GM06990 (cell line): ENCODE measurements at places on chromosomes 11 and 22.

DNA sequence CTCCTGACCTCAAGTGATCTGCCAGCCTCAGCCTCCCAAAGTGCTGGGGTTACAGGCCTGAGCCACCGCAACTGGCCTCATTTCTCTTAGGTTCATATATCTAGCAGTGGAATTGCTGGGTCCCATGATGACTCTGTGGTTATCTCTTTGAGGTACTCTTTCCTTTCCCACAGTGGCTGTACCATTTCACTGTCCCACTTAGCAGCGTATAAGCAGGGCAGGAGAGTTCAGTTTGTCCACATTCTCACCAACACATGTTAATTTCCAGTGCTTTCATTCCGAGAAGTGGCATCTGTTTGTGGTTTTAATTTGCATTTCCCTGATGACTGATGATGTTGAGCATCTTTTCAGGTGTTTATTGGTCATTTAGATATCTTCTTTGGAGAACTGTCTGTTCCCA lies 16.4 kb downstream of the PRR5 start:
- DNase-seq, result no peak

GRCh38 chr11:16776711-16777612 lies 38.5 kb downstream of the C11orf58 start:
- no peak for DNase-seq

DNA sequence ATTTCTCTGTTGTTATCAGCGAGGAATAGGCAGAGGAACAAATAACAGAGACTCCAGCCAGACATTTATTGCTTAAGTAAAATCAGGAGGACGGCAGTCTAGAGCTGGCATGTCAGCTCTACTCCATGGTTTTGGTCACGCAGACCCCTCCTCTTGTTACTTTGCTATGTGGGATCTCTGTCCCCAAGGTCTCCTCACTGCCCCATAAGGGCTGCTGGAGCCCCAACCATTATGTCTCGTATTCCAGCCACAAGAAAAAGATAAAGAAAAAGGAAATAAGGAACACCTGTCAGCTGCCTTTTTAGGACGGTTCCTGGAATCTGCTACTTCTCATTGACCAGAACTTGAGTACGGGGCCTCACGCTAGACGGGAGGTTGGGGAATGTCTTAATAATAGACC lies 70.4 kb downstream of the ELFN2 start:
- DNase-seq, result no peak

GRCh38 chr11:44788536-44789261 lies 61.9 kb downstream of the TSPAN18 start:
- no peak for DNase-seq

GRCh38 chr11:106177311-106177710 lies 99.8 kb downstream of the AASDHPPT start:
- no peak for DNase-seq

DNA sequence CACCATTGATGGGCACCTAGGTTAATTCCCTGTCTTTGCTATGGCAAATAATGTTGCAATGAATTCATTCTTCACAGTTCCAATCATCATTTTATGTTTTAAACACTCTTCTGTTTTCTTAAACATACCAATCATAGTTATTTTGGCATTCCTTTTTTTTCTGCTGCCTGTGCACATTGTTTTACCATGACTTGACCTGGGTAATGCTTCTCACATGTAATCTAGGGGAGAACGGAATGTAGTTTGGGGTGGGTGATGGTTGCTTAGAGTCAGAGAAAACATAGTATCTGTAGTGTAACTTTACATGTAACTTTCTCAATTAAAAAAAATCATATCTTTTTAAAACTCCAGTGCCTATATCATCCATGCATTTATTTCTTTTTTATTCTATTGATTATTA lies 1945.3 kb upstream of the RAG2 start:
- DNase-seq, result no peak
